ENCODE measurements at places on chromosomes 7 and 10.

DNA sequence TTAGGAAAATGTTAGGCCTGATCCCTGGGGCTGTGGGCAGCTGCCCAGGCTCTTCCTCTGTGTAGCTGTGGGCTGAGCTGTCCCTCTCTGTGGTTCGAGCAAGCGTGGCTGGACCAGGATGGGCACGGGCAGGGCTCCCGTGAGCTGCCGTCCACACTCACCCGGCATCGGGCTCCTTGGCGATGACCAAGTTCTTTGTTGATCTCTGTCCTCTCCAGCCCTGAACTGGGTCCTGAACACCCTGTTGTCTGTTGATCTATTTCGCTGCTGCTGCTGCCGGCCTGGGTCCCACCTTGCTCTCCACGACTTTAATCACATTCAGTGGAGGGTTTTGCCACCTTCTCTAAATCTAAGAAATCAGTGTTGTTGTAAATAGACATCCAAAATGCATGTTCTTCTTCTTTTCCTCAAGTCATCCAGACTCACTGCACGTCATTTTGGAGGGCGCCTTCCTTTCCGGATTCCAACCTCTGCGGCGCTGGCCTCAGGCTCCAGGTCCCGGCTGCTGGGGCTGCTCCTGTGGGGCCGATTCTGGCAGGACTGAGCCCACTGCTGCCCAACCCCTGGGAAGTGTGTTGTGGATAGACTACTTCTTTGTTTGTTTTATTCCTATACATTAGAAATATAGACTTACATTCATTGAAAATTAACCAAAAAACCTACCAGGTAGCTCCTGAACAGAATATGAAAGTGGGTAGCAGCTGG is 100.6 kb downstream of the DYNC2I1 start:
- peak overlapping the region; percentile 84 for H3K4me3 ChIP-seq
- no peak for DNase-seq
- H3K27ac ChIP-seq = no peak overlapping the region
- H3K27me3 ChIP-seq = peaks cover 14% of the 10 kb centered on the region
- H3K36me3 ChIP-seq = no peaks in the 10 kb centered on the region

GRCh38 chr7:77433901-77434300 is 17.8 kb upstream of the GSAP start:
- no peaks in the 10 kb centered on the region for H3K36me3 ChIP-seq
- H3K27ac ChIP-seq = no peak overlapping the region
- peaks cover 19% of the 10 kb centered on the region for H3K27me3 ChIP-seq
- DNase-seq = no peak
- H3K4me3 ChIP-seq = no peak overlapping the region

DNA sequence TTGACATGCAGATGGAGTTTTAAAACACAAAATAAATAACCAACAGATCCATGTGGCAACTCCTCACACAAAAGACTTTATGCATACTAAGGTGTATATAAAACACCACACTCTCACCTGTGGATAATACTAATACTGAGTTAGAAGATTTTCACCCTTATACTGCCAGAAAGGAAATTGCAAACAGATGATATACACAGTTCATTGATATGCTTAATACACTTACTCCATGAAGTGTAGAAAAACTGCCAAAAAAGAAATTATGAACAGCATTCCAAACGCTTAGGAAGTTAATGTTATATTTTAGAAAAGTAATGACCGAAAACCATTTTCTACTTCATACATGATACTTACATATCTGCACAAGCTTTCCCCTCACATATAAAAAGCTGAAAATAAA is 17.6 kb upstream of the SNX13 start:
- no peak overlapping the region for H3K27ac ChIP-seq
- H3K27me3 ChIP-seq = peaks cover 12% of the 10 kb centered on the region
- H3K4me3 ChIP-seq = no peak overlapping the region
- H3K36me3 ChIP-seq = no peaks in the 10 kb centered on the region
- H3K4me1 ChIP-seq = peaks cover 5% of the 10 kb centered on the region
- no peak for DNase-seq

- H3K4me1 ChIP-seq = peaks cover 51% of the 10 kb centered on the region
- H3K27me3 ChIP-seq = no peaks in the 10 kb centered on the region
- DNase-seq = peak; percentile 65
Measured at GRCh38 chr7:135980665-135981180, 3.6 kb upstream of the MTPN start.

DNA sequence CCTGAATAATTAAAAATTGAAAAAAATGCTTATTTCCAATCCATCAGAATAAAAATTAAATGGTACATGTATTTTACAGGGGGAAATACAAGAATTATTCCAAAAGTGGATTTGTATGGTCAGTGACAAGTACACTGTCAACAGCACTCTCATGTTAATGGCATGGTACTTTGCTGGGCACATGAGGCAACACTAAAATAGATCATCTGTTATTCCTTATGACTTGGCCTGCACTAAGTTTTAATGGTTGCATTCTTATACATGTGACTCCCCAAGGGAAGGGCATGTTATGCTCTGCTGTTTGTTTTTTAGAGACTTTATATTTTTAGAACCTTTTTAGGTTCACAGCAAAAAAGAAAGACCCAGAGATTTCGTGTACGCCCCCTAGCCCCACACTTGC is 128.3 kb downstream of the CPEB3 start:
- no peaks in the 10 kb centered on the region for H3K27me3 ChIP-seq
- no peaks in the 10 kb centered on the region for H3K4me1 ChIP-seq
- DNase-seq = no peak
- no peak overlapping the region for H3K27ac ChIP-seq
- H3K36me3 ChIP-seq = no peaks in the 10 kb centered on the region
- H3K4me3 ChIP-seq = no peak overlapping the region

- H3K4me3 ChIP-seq = no peak overlapping the region
- H3K36me3 ChIP-seq = no peaks in the 10 kb centered on the region
Measured at GRCh38 chr10:92832121-92832520, 16.2 kb upstream of the EXOC6 start.
